ENCODE measurements at places on chromosomes 1 and 21.

DNA sequence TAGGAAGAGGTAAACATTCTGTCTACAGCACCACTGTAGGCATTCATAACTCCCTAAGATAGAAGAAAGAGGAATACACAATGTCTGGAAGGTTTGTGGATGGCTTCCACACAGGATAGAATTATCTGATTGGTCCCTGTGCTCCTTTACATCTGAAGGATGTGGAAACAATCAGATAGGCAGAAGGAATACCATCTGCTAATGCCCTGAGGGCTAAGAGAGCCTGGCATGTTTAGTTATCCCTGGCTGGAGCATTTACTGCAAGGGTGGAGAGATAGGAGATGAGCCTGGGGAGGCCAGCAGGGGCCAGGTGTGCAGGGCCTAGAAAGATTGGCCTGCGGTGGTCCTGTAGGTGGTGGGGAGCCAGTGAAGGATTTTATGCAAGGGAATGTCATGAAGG, 8.6 kb upstream of the ACBD3 start:
- no peak for DNase-seq

GRCh38 chr1:222555992-222556615, 8.2 kb upstream of the HHIPL2 start:
- DNase-seq: no peak

DNA sequence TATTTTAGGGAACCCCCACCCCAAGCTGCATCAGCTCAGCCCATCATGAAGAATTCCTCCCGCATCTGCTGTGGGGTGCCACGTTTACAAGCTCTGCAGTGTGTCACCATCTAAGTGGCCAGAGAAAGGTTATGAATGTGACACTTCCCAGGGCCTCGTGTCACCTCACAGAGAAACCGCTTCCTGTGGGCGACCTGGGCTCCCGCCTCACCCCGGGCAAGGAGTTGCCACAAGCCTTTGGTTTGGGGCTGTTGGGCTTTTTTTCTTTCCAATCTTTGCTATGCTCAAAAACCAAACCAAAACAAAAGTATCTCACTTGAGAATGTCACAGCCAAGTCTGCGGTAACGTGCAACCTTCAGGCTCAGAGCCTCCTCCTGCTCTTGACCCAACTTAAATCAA, 82.1 kb upstream of the ARHGEF16 start:
- DNase-seq: peak; percentile 9

DNA sequence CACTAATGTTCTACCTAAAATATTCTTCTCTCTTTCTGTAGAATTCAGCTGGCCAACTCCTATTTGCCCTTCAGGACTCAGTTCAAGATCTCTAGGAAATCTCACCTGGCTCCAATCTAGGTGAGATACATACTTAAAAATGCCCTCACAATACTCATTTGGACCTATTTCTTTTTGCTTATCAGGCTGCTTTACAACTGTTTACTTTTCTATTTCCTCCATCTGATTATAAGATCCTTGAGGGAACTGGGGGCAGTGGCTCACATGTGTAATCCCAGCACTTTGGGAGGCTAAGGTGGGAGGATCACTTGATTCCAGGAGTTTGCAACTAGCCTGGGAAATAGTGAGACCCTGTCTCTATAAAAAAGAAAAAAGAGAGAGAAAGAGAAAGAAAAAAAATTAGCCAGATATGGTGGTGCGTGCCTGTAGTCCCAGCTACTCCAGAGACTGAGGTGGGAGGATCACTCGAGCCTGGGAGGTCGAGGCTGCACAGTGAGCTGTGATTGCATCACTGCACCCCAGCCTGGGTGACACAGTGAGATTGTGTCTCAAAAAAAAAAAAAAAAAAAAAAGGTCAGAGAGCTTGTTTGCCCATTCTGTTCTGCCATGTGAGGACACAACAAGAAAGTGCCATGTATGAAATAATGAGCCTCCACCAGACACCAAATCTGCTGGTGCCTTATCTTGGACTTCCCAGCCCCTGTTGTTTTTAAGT, 14.8 kb downstream of the EFCAB14 start:
- DNase-seq: no peak

- no peak for DNase-seq
These were observed 58.2 kb downstream of the ETS2 start for GRCh38 chr21:38863843-38864363.

DNA sequence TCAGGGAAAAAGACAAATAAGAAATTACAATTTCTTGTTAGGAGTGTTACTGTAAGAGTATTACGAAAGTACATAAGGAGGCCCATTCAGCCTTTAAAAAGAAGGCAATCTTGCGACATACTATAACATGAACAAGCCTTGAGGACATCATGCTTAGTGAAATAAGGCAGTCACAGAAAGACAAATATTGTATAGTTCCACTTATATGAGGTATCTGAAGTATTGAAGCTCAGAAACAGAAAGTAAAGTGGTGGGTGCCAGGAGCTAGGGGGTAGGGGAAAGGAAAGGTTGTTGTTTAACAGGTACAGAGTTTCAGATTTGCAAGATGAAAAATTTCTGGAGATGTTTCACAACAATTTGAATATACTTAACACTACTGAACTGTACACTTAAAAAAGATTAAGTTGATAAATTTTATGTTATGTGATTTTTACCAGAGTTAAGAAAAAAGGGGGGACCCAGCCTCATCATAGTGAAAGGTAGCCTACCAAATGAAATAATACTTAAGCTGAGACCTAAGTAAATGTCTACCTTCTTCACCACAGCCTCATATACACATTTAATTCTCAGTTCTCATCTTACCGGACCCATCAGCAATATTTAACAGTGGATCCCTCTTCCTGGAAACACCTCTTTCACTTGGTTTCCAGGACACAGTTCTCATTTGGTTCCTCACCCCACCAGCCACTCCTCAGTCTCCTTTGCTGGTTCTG, 19.5 kb downstream of the USP24 start:
- DNase-seq: no peak

DNA sequence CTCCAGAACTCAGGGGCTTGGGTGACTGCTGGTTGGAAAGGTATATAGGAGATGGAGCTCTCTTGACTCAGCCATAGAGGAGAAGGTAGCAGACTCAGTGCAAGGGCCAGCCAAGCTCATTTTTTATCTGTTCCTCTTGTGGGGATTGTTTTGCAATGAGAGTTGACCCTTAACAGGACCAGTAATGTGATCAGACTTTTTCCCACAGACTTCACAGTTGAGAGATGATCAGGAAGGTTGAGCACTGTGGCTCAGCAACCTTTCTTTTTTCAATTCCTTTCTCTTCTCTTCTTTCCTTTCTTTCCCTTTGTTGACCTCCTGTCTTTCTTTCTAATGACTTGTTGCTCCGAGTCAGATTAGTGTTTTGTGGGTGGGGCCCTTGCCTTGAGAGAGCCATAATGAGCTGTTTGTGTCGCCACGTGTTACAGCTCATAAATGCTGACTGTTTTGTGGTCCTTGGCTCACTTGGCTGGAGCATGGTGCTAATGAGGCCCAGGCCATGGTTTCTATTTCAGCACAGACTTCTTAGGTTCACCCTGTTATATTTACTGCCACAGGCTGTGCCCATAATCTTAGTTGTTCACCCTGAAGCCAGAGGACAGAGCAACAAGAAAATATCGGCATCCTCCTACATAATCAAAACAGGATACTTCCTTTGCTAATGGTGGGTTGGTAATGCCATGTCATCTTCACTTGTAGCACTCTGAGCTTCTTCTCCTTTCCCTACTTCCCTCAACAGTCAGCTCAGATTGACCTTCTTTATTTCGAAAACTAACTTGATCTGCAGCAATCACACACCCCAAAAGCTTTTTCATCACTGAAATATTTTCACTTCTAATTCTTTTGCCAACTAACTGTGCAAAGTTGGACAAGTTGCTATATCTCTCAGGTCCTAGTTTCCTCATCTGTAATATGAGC, 13.9 kb downstream of the ADAM30 start:
- no peak for DNase-seq

DNA sequence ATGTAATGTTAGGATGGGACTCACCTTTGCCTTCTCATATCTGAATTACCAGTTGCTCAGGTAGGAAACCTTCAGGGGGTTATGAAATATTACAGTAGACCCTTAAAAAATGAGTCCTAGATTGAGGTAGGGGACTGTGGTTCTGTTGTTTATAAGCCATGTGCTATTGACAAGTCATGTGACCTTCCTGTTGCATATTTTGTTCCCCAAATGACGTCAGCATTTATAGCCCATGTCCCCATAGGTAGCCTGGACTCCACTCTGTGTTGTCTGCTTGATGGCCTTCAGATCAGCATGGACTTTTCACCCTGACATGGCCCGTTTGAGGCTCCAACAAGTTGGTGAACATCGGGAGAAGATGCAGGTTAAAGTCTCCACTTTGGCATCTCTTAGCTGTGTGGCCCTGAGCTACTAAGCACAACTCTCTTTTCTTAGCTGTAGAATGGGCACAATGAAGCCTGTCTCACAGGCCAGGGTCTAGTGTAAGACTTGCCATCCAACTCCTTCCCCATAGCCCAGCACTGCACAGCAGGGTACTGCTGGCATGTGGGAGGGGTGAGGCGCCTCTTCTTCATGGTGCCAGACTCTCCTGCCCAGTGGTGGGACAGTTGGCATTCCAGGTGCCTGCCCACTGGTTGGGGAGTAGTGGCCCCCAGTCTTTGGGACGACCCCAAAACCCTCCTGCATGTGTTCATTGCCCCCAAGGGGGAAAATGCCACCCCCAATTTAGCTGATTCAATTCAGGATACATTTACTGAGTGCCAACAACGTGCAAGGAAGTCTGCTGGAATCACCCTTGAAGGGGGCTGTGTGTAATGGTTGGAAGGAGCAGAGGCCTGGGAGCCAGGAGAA, 36.1 kb upstream of the TTC22 start:
- no peak for DNase-seq

- no peak for DNase-seq
These were observed 24.5 kb downstream of the SERBP1 start for GRCh38 chr1:67405473-67406245.

- no peak for DNase-seq
These were observed 39.1 kb downstream of the KCNJ6 start for GRCh38 chr21:37877171-37877570.

- no peak for DNase-seq
These were observed 8.9 kb downstream of the RCAN1 start for GRCh38 chr21:34606051-34606450.

GRCh38 chr1:208326033-208326432, 81.8 kb upstream of the PLXNA2 start:
- no peak for DNase-seq

- no peak for DNase-seq
These were observed 53.4 kb downstream of the WLS start for GRCh38 chr1:68178821-68179490.
